ENCODE measurements at places on chromosomes 4 and X.

DNA sequence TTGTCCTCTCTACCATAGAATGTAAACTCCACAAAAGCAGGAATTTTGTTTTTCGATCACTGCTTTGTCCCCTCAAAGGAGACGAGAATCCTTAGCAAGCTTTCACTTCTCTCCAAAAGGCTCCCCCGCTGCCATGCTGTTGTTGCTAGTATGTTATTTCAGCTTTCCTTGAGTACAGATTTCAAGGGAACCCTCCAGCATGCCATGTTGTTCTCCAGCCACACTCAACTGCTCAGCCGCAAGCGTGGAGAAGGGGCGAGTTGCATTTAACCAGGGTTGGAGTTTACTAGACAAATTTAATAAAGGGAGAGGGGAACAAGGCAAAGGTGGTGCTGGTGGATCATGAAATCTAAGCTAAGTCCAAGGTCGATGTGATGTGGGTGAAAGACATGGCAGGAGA lies 23.1 kb downstream of the NSDHL start:
- DNase-seq, result no peak

- DNase-seq, result no peak
Measured at GRCh38 chr4:69471639-69472038, 24.1 kb downstream of the UGT2B4 start.

- DNase-seq, result no peak
Measured at GRCh38 chrX:8675006-8675630, 56.8 kb downstream of the ANOS1 start.

- DNase-seq, result no peak
Measured at GRCh38 chr4:62709618-62710252, 1509.6 kb downstream of the ADGRL3 start.

DNA sequence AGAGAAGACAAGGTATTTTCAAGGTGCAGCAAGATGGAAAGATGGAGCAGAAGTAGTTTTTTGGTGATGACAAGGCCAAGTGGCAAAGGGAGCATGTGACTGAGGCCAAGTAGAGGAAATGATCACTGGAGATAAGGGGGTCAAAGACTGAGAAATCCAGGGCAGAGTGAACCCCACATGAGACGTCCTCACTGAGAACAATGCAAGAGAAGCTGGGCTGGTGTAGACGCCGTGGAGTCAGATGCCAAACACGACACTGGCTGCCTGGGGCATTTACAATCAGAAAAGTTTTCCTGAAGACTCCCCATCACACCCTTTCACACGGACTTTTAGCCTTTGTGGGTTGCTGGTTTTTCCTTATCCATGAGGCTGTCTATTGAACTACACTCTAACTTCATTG lies 69.3 kb downstream of the FAM184B start:
- DNase-seq, result no peak

DNA sequence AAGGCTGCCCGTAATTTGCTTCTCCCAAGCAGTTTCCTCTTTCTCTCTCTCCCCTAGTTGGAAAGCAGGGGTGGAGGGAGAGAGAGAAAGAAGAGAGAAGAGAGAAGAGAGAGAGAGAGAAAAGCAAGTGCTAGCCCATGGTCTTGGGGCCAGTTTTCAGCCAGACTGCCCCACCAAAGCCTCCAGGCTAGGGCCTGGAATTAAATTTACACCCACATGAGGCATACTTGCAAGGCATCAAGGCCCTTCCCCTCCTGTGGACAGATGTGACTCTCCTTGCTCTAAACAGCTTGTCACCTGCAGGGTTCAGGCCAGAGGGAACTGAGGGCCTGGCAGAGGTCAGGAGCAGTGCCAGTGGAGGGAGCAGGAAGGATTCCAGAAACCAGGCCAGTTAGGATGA lies 1.7 kb upstream of the CXCR3 start:
- DNase-seq, result no peak

- no peak for DNase-seq
Measured at GRCh38 chr4:7734651-7735260, 204.9 kb downstream of the AFAP1 start.

DNA sequence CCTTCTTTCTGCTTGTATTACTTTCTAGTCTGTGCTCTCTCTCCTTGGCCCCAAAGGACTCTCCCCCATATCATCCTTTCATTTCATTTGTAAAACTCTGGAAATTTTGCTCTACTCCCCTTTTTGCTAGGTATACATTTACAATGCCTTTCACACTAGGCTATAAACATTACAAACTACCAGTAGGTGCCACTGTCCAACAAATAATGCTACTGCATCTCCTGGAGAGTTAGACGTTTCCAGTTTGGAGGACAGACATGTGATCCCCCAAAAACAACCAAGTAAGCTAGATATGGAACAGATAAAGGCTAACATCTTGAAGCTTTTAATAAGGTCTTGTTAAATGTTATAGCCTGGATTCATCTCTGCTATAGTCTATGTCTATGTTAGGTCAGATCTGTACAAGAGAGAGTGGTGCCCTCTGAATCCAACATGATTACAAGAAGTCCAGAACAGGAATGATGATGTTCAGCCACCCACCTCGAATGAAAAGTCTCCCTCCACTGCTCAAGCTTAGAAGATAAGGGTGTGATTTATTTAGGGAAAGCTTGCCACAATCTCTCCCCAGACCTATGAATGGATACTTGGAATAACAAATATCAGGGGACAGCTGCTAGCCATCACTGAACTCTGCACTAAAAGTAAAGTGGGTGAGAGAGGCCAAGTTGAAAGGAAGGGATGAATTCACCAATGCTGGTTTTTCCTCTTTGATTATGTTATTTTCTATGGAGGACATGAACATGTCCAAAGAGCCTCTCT lies 14.3 kb downstream of the CBR4 start:
- no peak for DNase-seq

DNA sequence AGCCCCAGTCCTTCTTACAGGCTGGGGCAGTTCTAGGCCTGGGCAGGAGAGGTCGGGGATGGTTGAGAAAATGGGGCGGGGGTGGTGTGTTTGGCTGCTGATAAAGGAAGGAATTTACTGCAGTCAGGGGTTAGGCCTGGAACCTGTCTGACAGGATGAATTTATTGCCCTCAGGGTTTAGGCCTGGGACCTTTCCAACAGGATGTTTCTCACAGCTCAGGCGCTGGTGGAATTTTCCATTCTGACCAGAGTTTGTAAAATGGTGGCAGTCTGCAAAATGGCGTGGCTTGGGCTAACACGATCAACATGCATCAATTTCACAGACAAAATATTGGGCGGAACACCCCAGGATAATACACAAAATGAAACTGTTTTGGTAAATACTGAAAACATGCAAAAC lies 83.5 kb upstream of the SPIN4 start:
- DNase-seq, result no peak
